Ascending aorta (tissue), 2 donors: ENCODE measurements at places on chromosomes 11 and 22. TPM values are rescaled to one million over a fixed set of nuclear protein-coding genes. Genes with fewer than 3 reads are reported as not detected.

CST6 gene
- total RNA-seq = 4.4 TPM

NXPE2 gene
- total RNA-seq = not detected

RTN3 gene
- total RNA-seq = 49.5 TPM

TMEM184B gene
- 118 TPM for total RNA-seq

CRYAB gene
- 288 TPM for total RNA-seq

PATE2 gene
- not detected for total RNA-seq

ANKK1 gene
- not detected for total RNA-seq

DEUP1 gene
- total RNA-seq = not detected

ASPHD2 gene
- total RNA-seq = 0.32 TPM

HPX gene
- total RNA-seq = 16.8 TPM

PI4KA gene
- total RNA-seq = 150 TPM

CNIH2 gene
- not detected for total RNA-seq

KRTAP5-10 gene
- total RNA-seq = not detected

PGM2L1 gene
- total RNA-seq = 8.4 TPM

BATF2 gene
- total RNA-seq = 0.21 TPM

BARX2 gene
- not detected for total RNA-seq

MGAT3 gene
- 9.8 TPM for total RNA-seq

MUC2 gene
- total RNA-seq = 0.11 TPM

MPZL2 gene
- 53.0 TPM for total RNA-seq

SLC5A12 gene
- total RNA-seq = not detected
